ENCODE measurements at places on chromosomes 3 and 15.

GRCh38 chr15:74799255-74799855 lies 13.3 kb upstream of the LMAN1L start:
- no peaks in the 10 kb centered on the region for H3K27me3 ChIP-seq
- H3K4me3 ChIP-seq = peak overlapping the region; percentile 39
- peak; percentile 83 for DNase-seq
- peak overlapping the region; percentile 100 for H3K27ac ChIP-seq
- H3K36me3 ChIP-seq = peaks cover 56% of the 10 kb centered on the region
- peaks cover 64% of the 10 kb centered on the region for H3K4me1 ChIP-seq

- peaks cover 8% of the 10 kb centered on the region for H3K4me1 ChIP-seq
- H3K27me3 ChIP-seq = no peaks in the 10 kb centered on the region
- H3K27ac ChIP-seq = no peak overlapping the region
These were observed 23.7 kb upstream of the HERC1 start for GRCh38 chr15:63857461-63857856.

GRCh38 chr15:25391971-25392721 lies 46.7 kb downstream of the UBE3A start:
- no peak overlapping the region for H3K27ac ChIP-seq
- H3K4me1 ChIP-seq = no peaks in the 10 kb centered on the region
- DNase-seq = no peak
- H3K27me3 ChIP-seq = no peaks in the 10 kb centered on the region
- no peak overlapping the region for H3K4me3 ChIP-seq
- H3K36me3 ChIP-seq = peaks cover 91% of the 10 kb centered on the region

DNA sequence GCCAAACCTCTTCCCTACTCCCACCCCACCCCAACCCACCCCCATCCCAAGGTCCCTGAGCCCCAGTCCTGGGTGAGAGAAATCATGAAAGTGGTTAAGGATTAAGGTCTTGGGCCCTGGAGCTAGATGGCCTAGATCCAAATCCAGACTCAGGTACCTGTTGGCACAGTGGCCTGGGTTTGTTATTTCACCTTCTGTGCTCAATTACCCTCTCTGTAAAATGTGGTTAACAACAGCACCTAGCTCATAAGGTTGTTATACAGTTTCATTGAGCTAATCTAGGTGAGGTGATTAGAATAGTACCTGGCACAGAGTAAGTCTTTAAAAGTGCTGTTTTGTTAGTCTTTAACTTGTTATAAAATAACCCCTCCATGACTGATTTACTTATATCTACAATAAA lies 6.4 kb upstream of the SNUPN start:
- H3K4me3 ChIP-seq = no peak overlapping the region
- H3K27ac ChIP-seq = no peak overlapping the region
- no peak for DNase-seq
- H3K36me3 ChIP-seq = no peaks in the 10 kb centered on the region
- peaks cover 3% of the 10 kb centered on the region for H3K4me1 ChIP-seq
- no peaks in the 10 kb centered on the region for H3K27me3 ChIP-seq

- H3K27ac ChIP-seq = no peak overlapping the region
- no peaks in the 10 kb centered on the region for H3K36me3 ChIP-seq
- H3K4me3 ChIP-seq = 0 out of 2 replicates have a peak overlapping the region, but pooled peaks have one; percentile 15
- no peaks in the 10 kb centered on the region for H3K4me1 ChIP-seq
These were observed 666.9 kb downstream of the MECOM start for GRCh38 chr3:168996622-168997021.

DNA sequence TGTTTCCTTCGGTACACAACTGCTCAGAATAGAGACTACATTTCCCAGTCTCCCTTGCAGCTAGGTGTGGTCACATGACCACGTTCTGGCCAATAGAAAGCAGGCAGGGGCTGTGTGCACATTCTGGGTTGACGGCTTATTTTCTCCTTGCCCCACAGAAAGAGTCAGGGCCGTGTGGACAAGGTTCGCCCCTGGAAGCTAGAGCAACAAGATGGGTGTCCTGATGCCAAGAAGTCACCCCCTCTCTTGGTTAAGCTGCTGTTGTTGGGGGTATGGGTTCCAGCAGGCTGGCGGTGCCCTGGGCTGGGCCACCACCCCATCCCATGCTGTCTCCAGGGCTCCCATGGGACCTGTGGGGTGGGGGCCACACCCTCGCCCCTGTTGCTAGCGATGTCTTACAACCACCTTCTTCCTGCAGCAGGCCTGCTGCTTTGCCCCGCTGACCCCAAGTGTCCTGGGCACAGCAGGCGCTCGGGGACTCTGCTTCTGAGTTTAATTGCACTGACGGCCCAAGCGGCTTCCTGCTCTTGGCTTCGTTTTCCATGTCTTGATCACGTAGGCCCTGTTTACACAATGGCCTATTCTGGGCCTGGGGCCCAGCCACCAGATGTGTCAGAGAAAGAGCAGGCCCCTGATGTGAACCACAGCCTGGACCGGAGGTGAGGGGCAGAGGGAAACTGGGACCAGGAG lies 24.9 kb downstream of the ABTB1 start:
- H3K4me1 ChIP-seq = peaks cover 91% of the 10 kb centered on the region
- H3K27ac ChIP-seq = peak overlapping the region; percentile 93
- peaks cover 41% of the 10 kb centered on the region for H3K36me3 ChIP-seq
- no peaks in the 10 kb centered on the region for H3K27me3 ChIP-seq
- H3K4me3 ChIP-seq = peak overlapping the region; percentile 35

DNA sequence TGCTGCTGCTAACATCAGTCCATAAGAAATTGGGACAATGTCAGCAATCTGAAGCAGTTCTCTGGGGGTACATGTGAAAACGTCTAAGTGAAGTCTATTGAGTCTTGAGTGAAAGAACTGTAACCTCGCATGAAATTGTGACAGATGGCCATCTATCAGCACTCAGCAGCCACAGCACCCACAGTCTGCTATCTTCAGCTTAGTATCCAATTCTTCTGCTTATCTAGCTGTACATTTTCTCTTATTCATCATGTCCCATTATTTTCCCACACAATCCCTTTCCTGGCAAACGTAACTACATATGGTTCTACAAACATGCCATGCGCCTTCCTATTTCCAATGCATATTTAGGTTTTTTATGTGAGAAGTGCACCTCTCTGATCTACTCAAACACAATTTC lies 629.7 kb downstream of the NTRK3 start:
- H3K4me1 ChIP-seq = no peaks in the 10 kb centered on the region
- no peaks in the 10 kb centered on the region for H3K27me3 ChIP-seq
- DNase-seq = no peak
- no peak overlapping the region for H3K27ac ChIP-seq

DNA sequence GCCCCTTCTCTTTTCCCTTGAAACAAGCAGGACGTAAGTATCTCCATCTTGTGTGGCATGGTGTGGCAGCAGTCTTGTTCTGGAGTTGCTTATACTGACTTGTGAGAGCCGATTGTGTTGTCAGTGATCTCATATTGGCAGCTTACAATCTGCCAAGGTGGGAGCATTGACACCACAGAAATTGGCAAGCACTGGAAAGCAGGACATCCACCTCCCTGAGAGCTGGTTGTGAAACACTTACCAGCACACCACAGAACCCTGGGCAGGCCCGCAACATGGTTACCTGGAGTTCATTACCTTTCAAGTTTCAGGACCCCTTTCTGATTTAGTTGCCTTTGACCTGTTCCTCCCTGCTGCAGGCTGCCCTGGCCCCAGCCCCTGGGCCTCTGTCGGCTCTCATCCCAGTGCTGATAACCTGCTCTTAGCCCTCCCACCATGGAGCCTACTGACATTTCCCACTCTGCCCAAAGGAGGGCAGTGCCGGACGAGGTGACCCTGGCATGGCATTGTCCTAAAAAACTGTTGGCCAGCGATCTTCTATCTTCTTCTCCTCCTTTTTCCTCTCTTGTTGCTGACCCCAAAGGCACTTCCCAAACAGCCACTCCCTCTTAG lies 10.6 kb upstream of the ATP2B2 start:
- no peaks in the 10 kb centered on the region for H3K36me3 ChIP-seq
- H3K27ac ChIP-seq = no peak overlapping the region
- H3K27me3 ChIP-seq = no peaks in the 10 kb centered on the region
- peaks cover 40% of the 10 kb centered on the region for H3K4me1 ChIP-seq

GRCh38 chr15:48363474-48363873 lies 32.2 kb downstream of the DUT start:
- H3K4me3 ChIP-seq = no peak overlapping the region
- H3K27ac ChIP-seq = no peak overlapping the region
- no peaks in the 10 kb centered on the region for H3K36me3 ChIP-seq
- no peak for DNase-seq
- no peaks in the 10 kb centered on the region for H3K4me1 ChIP-seq
- no peaks in the 10 kb centered on the region for H3K27me3 ChIP-seq

DNA sequence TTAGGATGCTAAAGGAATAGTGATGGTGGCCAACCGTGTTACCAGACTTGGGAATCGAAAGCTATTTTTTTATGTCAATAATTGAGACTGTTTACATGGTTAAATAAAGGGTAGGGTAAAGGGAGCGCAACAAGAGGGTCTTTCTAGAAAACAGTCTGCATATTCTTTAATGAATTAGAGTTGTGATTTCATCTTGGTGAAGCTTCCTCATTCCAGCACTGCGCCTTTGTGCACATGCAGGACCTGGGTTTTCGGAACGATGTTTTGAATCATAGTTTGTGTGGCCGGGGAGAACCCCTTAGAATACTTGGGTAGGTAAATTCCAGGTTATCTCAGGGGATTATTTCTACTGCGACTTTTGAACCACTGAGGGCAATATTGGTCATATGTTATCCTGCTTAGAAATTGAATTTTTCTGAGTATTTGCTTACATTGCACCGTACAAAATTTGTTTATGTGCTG lies 1.3 kb downstream of the PIK3CA start:
- peak overlapping the region; percentile 71 for H3K4me3 ChIP-seq
- peak; percentile 70 for DNase-seq
- no peak overlapping the region for H3K27ac ChIP-seq

- H3K4me3 ChIP-seq = no peak overlapping the region
- DNase-seq = no peak
- no peaks in the 10 kb centered on the region for H3K36me3 ChIP-seq
- peaks cover 10% of the 10 kb centered on the region for H3K4me1 ChIP-seq
- H3K27me3 ChIP-seq = no peaks in the 10 kb centered on the region
These were observed 231.6 kb downstream of the XXYLT1 start for GRCh38 chr3:195039180-195039843.

DNA sequence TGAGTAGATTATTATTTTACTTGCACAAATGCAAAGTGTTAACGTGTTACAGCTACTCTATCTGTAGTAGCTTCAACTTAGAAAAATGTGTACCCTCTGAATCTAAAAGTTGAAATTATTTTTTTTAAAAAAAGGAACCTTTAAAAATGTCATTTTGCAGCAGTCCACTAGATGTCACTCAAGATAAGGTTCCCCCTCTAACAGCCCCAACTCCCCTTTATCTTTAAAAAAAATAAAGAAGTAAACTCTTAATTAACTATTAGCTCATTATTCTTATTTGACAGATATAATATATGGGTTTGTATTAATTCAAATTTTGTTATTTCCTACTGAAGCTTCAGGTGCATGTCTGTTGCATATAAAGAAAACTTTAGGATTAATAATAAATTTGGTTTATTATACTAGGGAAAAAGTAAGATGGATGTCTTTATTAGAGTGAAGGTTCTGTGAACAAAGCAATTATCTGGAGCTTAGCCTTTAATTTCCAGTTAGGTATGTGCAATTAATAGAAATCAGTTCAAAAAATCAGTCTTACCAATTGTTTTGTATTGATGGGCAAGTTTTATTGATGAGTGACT lies 288.5 kb downstream of the VGLL3 start:
- no peaks in the 10 kb centered on the region for H3K36me3 ChIP-seq
- no peak overlapping the region for H3K4me3 ChIP-seq
- no peaks in the 10 kb centered on the region for H3K4me1 ChIP-seq
- no peaks in the 10 kb centered on the region for H3K27me3 ChIP-seq
- H3K27ac ChIP-seq = no peak overlapping the region

- no peak for DNase-seq
- H3K4me3 ChIP-seq = no peak overlapping the region
These were observed 15.1 kb downstream of the NMD3 start for GRCh38 chr3:161236240-161236639.

GRCh38 chr3:114586119-114586518 lies 292.3 kb downstream of the TIGIT start:
- no peaks in the 10 kb centered on the region for H3K36me3 ChIP-seq
- H3K27ac ChIP-seq = no peak overlapping the region
- DNase-seq = no peak
- no peaks in the 10 kb centered on the region for H3K4me1 ChIP-seq
- H3K27me3 ChIP-seq = no peaks in the 10 kb centered on the region
- no peak overlapping the region for H3K4me3 ChIP-seq

DNA sequence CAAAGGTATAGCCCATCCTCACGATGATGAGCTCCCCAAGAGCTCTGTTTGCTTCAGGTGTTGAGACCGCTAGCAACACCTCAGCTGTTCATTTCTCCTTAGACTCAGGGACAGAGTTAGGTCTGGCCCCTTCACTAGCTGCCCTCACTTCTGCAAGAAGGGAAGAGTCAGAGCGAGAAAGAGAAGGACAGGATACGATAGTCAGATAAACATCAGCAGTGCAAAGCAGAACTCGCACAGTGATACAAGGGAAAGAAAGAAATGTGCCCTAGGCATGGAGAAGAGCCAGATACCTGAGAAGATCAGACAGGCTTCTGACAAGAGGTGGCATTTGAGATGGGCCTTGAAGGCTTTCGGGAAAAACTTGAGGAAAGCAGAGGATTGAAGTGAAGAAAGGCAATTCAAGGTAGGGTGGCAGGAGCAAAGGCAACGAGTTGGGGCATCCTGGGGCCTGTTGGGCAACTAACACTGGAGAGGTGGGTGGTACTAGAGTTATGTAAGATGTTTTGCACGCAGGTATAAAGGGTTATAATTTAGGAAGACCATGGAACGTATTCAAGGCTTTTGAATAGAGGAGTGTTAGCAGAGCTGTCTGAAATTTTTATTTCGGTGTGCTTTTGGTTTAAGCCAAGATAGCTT lies 106.0 kb downstream of the PGPEP1L start:
- no peaks in the 10 kb centered on the region for H3K36me3 ChIP-seq
- no peak overlapping the region for H3K4me3 ChIP-seq
- no peak overlapping the region for H3K27ac ChIP-seq
- DNase-seq = no peak
- no peaks in the 10 kb centered on the region for H3K27me3 ChIP-seq

DNA sequence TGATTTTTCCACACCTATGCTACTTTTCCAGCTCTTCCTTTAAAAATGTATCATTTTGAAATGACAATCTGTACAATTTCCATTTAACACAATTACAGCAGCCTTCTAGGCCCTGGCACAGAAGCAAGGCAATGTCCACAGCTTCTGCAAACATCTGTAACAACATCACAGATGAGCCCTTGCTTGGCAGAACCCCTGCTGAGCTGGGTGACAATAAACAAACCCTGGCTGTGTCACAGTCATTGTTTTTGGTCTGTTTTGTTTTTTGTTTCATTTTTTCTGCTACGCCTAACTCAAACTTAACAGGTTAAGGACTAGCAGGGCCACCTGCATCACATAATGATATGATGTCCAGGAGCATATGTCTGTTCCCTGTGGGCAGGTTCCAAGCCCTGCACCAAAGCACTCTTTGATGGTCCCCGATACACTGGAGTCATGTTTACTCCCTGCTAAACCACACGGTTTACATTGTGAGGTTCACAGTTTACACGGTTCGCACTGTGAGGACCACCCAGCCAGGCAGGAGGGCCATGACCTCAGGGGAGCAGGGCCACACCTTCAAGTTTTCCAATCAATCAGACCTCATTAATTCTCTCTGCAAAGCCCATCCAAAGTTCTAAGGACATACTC lies 186.8 kb upstream of the CHRNA7 start:
- H3K27ac ChIP-seq = no peak overlapping the region
- H3K36me3 ChIP-seq = no peaks in the 10 kb centered on the region
- no peak for DNase-seq
- no peaks in the 10 kb centered on the region for H3K27me3 ChIP-seq

GRCh38 chr3:113034011-113034410 lies 43.2 kb downstream of the GTPBP8 start:
- no peaks in the 10 kb centered on the region for H3K36me3 ChIP-seq
- H3K27me3 ChIP-seq = no peaks in the 10 kb centered on the region
- DNase-seq = no peak
- no peak overlapping the region for H3K4me3 ChIP-seq
- H3K4me1 ChIP-seq = no peaks in the 10 kb centered on the region
